ENCODE measurements at places on chromosomes 12 and 14.

DNA sequence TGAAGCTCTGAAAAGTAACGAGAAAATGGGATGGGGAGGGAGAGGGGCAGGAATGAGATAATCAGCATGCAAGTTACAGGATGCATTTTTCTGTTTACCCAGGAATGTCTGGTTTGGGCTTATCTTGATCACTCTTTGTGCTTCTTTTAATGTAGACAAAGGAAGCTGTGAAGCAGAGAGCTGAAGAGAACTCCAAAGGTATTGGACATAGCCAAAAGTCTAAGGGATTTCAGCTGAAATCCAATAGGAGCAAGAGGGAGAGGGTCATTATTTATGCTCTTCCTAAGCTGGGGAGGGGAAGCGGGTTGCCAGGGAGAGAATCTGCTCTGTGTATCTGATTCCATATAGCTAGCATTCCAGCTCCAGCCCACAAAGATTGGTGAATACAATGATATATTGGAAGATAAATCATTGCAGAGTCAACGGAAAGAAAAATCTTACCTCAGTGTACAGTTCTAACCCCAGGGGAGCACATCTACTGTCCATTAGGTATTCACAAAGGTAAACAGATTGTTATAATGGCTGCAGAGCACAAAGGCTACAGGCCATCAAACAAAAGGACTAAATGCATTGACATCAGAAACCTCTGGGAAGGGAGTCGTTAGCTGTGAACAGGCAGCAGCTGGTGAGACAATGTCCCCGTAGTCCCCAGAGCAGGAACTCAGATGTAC lies 61.0 kb upstream of the PELI2 start:
- DNase-seq, result no peak

DNA sequence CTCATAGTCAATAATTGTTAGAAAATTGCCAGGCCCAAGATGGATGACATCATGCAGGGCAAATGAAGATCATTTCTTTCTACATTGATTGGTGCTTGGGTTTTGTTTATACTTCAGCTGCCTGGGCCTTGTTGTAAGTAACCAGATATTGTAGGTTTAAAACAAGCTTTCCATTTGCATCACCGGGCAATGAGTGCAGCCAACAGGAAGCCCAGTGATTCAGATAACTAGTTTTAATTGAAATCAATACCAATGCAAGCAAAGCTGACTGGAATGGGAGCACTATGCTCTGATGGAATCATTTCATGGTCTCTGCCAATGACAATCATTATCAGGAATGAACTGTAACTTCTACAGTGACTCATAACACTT lies 279.3 kb downstream of the DUSP6 start:
- DNase-seq, result no peak

GRCh38 chr12:117485984-117486839 lies 124.8 kb upstream of the NOS1 start:
- no peak for DNase-seq

GRCh38 chr14:45083617-45083975 lies 320 bp upstream of the PRPF39 start:
- no peak for DNase-seq

- DNase-seq, result no peak
Measured at GRCh38 chr14:23522643-23523198, 28.8 kb downstream of the ZFHX2 start.

GRCh38 chr12:1790444-1790843 lies 29.9 kb upstream of the LRTM2 start:
- no peak for DNase-seq

- DNase-seq, result no peak
Measured at GRCh38 chr14:68864361-68864750, 71.5 kb upstream of the ZFP36L1 start.

Measured in stimulated activated CD4-positive, alpha-beta T cell treated with anti-CD3 and anti-CD28 coated beads, TNF-alpha, amount 100 ng/mL, for 4 hours (primary cell).